Heart left ventricle (tissue), 16 donors: ENCODE measurements at places on chromosomes 13 and 19. TPM values are rescaled to one million over a fixed set of nuclear protein-coding genes. Genes with fewer than 3 reads are reported as not detected.

Gene ZNF570
- total RNA-seq = 7.0 TPM

Gene LIN7B
- total RNA-seq = 22.6 TPM

GRCh38 chr13:75579529-75579928 lies 29.9 kb downstream of the UCHL3 start:
- no peaks in the 10 kb centered on the region for H3K4me1 ChIP-seq
- peaks cover 8% of the 10 kb centered on the region for H3K36me3 ChIP-seq
- H3K27me3 ChIP-seq = no peaks in the 10 kb centered on the region
- no peak overlapping the region for H3K27ac ChIP-seq
- no peak for DNase-seq

DNA sequence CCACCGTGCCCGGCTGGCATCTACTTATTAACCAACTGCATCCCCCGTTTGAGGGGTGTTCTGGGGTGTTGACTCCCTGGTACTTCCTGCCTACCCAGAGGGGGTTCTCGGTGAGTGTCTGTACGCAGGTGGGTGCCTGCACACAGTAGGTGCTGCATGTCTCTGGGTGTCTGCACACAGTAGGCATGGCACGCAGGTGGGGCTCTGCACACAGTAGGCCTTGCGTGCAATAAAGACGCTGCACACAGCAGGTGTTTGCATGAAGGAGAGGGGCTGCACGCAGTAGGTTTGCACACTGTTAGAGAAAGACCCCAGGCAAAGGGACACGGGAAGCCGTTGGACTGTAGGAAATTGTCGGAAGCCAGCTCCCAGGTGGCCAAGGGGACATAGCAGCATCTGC lies 11.2 kb downstream of the GADD45B start:
- no peak for DNase-seq
- H3K4me1 ChIP-seq = peaks cover 9% of the 10 kb centered on the region
- H3K4me3 ChIP-seq = no peak overlapping the region
- no peaks in the 10 kb centered on the region for H3K36me3 ChIP-seq

DNA sequence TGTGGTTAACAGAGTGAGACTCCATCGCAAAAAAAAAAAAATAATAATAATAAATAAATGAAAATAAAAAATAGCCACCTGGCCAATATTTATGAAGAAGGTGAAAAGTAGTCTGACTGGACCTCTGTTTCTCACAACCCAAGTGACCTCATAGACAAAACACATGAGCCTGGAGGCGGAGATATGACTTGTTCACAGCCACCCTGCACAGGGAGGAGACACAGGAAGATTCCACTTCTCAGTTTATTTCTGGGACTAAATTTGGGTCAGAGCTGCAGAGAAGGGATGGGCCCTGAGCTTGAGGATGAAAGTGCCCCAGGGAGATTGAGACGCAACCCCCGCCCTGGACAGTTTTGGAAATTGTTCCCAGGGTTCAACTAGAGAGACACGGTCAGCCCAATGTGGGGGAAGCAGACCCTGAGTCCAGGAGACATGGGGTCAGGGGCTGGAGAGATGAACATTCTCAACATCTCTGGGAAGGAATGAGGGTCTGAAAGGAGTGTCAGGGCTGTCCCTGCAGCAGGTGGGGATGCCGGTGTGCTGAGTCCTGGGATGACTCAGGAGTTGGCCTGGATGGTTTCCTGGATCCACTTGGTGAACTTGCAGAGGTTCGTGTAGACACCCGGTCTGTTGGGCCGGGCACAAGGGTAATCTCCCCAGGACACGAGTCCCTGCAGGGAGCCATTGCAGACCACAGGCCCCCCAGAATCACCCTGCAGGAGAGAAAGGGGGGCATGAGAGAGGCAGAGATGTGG lies 9.6 kb downstream of the KLK5 start:
- no peaks in the 10 kb centered on the region for H3K36me3 ChIP-seq
- H3K4me3 ChIP-seq = no peak overlapping the region
- DNase-seq = no peak

GRCh38 chr19:51921949-51922348 lies 5.3 kb upstream of the ZNF613 start:
- no peaks in the 10 kb centered on the region for H3K36me3 ChIP-seq
- no peaks in the 10 kb centered on the region for H3K27me3 ChIP-seq
- H3K4me3 ChIP-seq = no peak overlapping the region
